ENCODE measurements at places on chromosomes 1 and 21.

- no peak for DNase-seq
These were observed 153.8 kb downstream of the ACTL8 start for GRCh38 chr1:17908945-17909344.

DNA sequence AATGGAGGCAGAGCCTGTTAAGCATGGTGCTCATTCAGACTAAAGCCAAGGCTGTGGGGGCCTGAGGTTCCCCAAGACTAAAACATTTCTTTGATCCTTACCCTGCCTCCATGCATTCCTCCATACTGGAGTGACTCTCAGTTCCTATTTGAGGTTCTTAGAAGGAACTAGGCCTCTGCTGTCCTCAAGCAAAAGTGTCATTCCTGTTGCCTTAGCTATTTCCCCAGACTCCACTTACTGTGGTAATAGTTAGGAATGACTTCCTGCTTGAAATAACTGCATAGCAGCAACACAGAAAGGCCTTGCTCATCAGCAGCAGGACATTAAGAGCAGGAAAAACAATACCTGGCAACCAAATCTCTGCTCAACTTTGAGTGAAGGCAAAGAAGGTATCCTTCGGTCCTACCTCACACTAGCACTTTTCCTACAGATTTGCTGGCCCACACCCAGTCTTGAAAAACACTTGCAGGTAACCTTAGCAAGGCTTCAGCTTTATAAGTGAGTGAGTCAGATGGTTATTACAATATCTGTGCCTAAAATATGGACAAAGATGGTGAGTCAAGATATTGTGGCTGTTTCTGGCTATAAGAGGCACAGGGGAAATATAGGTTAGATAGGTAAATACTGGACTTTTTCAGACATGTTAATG, 14.8 kb downstream of the LRRC41 start:
- DNase-seq = no peak

DNA sequence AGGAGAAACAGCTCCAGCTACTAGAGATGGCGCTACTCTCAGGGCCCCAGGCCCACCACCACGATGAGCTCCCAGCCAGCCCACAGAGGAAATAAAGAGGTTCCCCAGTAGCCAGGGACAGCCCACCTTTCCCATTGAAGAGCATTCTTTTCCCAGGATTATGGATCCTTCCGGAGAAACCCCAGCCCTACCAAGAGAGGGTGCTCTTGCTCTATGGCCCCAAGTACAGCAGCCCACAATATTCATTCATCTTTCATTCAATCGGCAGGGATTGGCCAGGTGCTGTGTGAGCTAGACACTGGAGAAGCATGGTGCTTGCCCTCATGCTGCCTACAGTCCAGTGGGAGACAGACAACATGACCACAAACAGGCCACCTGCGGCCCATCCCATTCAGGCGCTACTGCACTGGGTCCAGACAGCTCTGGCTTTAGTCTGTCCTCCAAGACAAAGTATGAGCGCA, 29.9 kb downstream of the PMVK start:
- DNase-seq = no peak

GRCh38 chr1:201877877-201878401, 10.8 kb upstream of the SHISA4 start:
- no peak for DNase-seq

DNA sequence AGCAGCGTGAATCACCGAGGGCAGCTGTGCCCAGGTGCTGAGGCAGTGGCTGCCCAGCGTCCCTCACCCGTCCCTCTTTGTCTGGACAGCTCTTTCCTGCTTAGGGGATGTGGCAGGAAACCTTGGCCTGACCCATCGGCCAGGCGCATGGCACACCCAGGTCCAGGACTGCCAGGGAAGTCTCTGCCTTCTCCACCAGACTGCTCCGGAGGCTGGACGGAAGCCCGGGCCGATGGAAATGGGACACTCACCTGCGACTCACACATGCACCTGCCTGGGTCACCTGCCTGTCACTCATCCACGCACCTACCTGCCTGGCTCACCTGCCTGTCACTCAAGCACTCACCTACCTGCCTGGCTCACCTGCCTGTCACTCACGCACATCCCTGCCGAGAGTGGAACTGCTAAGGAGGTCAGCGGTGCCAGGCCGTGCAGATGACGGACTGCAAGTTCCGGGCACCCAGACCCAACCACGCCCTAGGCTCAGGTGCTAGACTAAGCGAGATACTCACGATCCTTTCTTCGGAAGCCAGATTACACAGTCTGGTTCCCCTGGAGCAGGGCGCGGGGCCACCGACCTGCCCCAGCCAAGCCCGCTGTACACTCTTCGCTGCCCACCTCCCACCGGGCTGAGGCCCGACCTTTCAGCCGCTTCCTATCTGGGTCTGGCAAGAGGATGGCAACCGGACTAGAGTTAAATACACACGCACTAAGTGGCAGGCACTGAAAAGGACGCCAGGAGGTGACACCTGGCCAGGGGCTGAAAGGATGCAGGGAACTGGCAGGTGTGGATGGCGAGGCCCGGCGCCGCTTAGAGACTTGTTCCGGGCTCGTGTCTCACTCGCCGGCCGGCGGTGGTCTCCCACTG, 1.1 kb downstream of the UBE2J2 start:
- DNase-seq = no peak

DNA sequence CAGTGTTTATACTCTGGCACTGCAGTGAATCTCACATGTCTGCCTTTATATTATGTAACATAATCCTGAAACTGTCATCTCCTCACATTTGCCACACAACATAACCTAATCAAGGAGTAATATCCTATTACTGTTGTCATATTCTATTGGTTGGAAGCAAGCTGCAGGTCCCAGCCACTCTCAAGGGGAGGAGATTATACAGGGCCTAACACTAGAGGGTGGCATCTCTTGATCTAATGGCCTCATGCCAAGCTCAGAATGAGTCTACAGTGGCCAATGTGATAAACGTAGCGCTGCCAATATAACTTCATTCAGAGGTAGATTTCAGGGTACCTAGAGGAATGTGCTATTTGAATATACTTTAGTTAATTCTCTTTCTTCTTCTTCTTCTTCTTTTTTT, 166.8 kb downstream of the BACH1 start:
- DNase-seq = no peak

- no peak for DNase-seq
These were observed 396.3 kb upstream of the NEGR1 start for GRCh38 chr1:72678683-72679082.

GRCh38 chr1:48761411-48761810, 15.3 kb downstream of the BEND5 start:
- no peak for DNase-seq

All from cortex of kidney (tissue), 1 donor.